ENCODE measurements at places on chromosomes 5 and 9.

DNA sequence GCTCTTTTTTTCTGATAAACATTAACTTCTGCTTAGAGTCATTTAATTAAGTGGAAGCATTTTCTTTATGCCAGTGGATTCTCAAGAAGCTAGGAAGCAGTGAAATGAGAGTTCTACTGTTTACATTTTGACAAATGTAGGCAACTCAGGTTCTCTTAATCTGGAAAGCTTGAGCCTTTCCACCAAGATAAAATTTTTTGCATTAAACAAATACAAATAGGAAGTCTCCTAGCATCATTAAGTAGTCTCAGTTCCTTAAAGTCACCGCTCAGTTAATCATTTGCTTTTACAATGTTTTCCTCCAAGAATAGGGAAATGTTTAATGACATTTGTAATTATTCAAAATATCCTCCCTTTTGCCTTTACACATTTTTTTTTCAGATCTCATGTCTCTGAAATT, 290.4 kb upstream of the PDE4D start:
- DNase-seq = no peak

DNA sequence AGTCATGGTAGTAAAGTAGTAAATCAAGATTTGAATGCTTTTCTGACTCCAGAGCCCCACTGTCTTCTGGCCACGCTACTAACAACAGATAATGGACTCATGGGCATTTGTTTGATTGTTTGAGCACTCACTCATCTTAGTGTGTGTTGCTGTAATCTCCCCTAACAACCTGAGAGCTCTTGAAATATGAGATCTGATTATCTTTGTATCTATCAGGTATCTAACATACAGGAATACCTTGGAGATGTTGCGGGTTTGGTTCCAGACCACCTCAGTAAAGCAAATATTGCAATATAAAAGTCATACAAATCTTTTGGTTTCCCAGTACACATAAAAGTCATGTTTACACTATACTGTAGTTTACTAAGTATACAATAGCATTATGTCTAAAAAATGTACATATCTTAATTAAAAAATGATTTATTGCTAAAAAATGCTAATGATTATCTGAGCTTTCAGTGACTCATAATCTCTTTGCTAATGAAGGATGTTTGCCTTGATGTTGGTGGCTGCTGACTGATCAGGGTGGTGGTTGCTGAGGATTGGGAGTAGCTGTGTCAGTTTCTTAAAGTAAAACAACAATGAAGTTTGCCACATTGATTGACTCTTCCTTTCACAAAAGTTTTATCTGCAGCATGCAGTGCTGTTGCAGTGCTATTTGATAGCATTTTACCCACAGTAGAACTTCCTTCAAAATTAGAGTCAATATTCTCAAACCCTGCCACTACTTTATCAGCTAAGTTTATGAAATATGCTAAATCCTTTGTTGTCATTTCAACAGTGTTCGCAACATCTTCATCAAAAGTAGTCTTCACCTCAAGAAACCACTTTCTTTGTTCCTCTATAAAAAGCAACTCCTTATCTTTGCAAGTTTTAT, 92.2 kb downstream of the ZNF462 start:
- DNase-seq = no peak

DNA sequence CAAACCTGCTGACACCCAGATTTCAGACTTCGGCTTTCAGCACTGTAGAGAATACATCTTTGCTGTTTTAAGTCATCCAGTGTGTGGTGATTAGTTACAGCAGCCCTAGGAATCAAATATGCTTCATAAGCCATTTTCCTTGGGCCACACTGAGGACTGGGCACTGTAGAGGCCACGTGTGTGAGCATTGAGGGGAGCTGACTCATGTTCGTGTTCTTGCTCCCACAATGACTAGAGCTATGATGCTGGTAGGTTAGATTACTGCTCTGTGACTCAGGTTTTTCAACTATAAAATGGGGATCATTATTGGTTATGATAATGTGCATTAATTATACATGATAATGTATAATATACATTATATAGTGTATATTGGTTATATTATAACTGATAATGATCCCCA, 96.5 kb upstream of the PALM2AKAP2 start:
- DNase-seq = no peak

GRCh38 chr9:89625721-89626687, 21.2 kb downstream of the GADD45G start:
- DNase-seq = no peak

- DNase-seq = no peak
Measured at GRCh38 chr5:132243366-132243977, 14.0 kb upstream of the PDLIM4 start.

GRCh38 chr5:75037106-75037505, 15.3 kb downstream of the GCNT4 start:
- no peak for DNase-seq

DNA sequence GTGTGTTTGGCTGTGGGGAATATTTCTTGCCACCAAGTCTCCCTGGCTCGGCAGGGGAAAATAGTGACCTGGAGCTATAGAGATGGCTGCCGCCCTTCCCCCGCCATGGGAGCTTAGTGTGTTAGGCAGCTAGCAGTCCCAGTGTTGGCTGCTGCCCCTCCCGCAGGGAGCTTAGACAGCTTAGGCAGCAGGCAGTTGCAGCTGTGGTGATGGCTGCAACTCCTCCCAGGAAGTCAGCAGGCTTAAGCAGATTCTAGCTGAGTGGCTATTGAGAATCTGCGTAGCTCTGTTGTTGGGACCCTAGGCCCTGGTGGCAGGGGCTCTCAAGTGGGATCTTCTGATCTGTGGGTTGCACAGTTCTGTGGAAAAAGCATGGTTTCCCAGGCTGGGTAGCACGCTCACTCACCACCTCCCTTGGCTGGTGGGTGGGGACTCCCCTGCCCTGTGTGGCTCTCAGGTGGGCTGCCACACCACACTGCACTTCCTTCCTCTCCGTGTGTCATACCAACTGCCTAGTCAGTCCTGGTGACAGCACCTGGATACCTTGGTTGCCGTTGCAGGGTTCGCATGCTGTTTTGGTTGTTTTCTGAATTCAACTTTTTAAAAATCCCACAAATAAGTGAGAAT, 9.3 kb downstream of the OR1N2 start:
- DNase-seq = no peak

DNA sequence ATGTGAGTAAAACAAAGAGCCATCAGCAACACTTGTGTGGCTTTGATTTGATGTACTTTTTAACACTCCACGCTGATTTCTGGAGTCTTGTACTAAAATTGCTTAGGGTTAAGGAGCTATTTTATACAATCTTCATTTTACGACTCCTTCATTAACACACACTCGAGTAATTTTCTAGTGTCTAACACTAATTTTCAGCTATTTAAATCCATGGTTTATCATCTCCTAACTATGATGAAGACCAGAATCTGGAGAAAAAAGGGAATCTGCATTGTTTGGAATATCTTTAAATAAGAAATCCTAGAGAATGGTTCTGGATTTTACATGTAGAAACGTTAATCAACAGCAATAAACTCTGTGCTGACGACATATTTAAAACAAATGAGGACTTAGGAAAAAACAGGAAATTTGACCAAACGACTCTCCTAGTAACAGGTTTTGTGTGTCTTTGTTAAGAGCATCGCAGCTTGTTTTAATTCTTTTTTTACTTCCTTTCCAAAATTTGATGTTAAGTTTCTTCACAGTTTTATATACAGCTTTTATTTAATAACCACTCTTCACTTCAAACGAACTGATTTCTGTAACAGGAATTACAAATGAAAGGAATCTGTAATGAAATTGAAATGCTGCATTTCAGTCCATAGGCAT, 138.5 kb downstream of the AOPEP start:
- DNase-seq = no peak

- DNase-seq = no peak
Measured at GRCh38 chr5:140038373-140038957, 4.6 kb downstream of the NRG2 start.

DNA sequence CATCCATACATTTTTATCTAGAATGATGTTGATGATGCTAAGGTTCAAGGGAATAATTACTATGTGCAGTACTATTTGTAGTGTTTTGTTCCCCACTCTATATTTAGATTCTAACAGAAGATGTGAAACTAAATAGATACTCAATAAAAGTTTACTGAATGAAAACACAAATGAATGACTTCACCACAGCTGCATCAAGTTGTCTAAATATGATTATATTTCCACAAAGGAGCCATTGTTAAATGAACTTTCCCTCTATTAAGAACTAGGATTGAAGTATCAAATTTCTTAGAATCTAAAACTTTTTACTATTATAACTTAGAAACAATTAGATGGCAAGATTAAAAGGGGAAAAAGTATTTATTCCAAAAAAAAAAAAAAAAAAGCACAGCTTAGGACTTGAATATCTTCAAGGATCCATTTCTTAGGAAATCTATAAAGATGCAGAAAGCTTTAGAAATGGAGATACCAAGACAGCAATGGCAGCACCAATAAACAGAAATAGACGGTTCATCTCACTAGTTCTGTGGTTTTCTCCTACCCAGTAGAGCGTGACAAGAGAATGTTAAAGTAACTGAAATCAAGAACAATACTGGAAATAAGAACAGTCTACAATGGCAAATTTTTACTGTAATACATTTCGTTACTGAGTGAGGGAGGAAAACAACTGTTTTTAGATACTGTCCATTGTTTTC, 347.6 kb downstream of the EBF1 start:
- no peak for DNase-seq

DNA sequence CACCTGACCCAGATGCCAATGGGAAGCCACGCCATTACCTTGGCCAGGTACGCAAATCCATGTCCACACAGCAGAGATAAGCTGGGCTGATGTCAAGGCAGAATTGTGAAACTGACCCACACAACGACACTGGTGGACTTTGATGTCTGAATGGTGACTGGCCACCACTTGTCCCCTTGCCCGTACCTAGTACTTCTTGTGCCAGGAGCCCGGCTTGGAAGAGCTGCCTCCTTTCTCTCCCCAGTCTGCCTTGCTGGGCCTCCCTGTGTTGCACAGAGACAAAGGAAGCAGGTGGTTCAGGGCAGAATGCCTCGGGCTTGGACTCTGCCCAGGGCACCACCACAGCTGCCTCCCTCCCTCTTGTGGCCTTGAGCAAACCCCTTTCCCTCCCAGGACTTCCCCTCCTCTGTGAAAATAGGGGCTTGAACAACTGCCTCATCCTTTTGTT, 23.3 kb downstream of the PTGES2 start:
- no peak for DNase-seq

DNA sequence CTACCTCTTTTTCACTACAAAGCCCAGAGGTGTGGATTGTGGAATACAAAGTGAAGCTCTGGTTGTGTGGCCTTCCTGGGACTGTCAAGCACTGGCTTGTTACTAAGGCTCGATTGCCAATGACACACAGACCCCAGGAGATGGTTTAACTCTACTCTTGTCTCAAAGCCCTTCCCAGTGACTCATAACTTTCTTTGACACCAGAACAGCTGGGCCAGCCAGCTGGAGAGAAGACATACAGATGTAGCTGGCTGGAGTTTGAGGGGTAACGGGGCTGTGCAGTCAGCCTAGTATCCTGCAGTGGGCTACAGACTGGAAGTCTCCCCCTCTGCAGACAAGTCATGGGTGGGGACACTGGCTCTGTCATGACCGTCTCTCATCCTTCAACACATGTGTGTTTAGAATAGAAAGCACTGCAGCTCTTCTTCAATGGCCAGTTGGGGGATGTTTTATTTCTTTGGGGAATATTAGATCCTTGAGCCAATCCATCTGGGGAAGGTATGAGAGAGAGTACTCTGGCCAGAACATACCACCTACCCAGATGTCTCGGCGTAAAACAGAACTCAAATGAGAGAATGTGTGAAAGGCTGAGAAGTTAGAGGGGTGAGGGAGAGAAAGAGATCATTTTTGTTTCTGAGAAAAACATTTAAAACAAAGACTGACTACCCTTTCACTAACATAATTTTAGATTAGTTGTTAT, 53.3 kb downstream of the SEMA6A start:
- DNase-seq = no peak
